ENCODE measurements at places on chromosomes 1 and 21.
A peak's percentile ranks its signal among the peaks of the same experiment; 100 is the strongest.

- peak; percentile 15 for DNase-seq
These were observed 77.8 kb downstream of the BACH1 start for GRCh38 chr21:29376556-29376955.

DNA sequence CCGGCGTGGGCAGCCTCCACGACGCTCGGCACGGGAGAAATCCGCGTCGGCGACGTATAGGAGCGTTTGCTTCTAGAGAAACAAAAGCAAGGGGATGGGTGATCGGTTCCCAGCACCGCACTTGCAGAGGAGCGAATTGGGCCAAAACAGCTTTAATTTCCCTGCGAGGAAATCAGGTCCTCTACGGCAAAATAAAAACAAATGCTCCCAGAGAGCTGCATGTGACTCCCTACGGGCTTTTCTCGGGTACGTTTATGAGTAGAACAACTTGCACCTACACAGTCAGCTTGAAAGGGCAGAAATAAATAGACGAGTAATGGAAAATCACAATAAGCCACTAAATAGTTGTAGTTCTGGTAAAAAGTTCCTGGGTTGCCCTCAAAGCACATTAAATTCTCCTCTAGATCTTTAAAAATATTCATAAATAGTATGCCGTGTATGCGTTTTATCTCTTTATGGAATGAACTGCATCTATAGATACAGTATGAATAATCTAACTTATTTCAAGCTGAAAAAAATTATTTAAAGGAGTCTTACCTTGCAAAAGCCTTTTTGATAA is 1.2 kb downstream of the NHLH2 start:
- no peak for DNase-seq

- DNase-seq, result no peak
These were observed 105.0 kb upstream of the SAMD11 start for GRCh38 chr1:818618-819291.

DNA sequence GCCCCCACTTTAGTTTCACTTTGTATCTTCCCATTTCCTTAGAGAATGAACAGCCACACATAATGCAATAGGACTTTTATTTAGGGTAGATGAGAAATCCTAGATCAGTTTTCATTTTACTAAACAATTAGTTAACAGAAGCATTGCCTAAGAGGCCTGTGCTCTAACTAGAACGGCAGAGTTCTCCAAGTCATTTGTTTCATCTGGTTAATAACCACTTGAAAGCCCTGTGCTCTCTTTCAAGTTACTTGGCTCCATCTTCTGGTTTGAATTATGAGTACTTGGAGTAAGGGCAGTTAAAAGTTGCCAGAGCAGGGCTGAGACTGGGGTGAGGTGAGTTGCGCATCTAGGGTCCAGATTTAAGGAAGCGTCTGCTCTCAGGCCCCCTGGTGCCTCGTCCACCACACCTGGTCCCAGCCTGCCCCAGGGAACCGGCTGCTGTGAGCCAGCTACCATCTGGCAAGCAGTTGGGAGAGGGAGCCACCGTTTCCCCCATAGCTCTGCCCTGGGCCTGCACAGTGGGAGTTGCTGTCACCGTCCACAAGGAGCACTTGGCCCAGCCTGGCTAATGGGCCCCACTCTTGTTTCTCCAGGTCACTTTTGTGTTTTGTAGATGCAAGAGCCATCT is 18.1 kb upstream of the SLC44A3 start:
- peak; percentile 62 for DNase-seq

GRCh38 chr1:47465605-47466004 is 27.8 kb downstream of the FOXD2 start:
- DNase-seq, result no peak

GRCh38 chr1:11761988-11762406 is at the start of gene C1orf167:
Gene C1orf167 (plus strand): TSS chr1:11762193. CDS start chr1:11764401, 2,208 bp downstream.
- DNase-seq, result no peak

DNA sequence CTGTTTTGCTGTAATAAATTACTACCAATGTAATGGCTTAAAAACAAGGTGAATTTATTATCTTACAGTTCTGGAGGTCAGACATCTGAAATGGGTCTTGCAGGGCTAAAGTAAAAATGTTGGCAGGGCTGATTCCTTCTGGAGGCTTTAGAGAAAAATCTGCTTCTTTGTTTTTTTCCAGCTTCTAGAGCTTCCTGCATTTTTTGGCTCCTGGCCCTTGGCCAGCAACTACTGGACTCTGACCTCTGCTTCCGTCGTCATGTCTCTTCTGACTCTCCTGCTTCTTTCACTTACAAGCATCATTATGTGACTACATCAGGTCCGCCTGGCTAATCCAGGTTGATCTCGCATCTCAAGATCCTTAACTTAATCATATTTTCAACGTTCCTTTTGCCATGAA is 350.9 kb downstream of the S1PR1 start:
- peak; percentile 59 for DNase-seq

- no peak for DNase-seq
These were observed 82.4 kb upstream of the MAGI3 start for GRCh38 chr1:113307771-113308445.

DNA sequence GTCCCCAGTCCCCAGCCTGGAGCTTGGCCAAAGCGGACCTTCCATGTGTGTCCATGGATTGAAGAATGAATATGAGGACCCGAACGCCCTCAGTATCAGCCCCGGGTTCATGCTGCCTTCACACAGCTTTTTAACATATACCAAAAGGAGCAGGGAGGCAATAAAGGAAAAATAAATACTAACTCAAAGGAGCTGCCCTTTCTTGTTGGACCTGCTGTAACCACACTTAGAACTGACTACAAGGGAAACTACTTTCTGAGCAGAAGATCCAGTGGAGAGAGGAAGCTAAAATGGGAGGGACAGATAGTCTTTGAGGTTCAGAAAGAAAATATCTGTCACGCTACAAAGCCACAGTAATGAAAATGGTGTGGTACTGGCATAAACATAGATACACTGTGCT is 48.6 kb downstream of the CNN3 start:
- no peak for DNase-seq

- DNase-seq, result peak; percentile 74
These were observed 4.1 kb upstream of the TFAP2E start for GRCh38 chr1:35568975-35569395.

DNA sequence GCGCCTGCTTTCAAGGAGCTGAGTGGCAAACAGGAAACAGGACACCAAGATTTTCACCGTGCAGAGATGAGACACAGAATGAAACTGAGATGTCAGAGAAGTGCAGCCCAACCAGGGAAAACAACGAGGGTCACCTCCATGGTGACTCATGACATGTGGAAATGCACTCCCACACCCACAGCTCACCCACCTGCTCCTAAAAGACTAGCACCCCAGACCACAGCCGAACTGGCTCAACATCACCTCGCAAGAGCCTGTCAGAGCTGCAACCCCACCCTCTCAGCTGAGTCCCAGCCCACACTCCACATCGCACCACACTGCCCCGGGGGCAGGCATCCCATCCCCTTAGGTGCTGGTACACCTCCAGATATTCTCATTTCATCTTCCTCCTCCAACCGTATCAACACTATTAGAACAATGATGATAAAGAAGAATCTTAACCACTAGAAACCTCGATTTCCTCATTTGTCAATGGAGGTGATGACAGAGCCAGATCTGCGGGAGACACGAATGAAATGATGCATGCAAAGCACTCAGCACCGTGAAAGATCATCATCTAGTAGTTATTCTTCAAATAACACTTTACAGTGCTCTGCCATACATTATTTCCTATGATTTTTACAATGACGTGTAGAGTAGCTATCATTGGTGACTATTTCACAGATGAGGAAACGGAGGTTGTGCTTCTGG is 103.2 kb downstream of the DMRTB1 start:
- no peak for DNase-seq

- no peak for DNase-seq
These were observed 45.6 kb downstream of the ENAH start for GRCh38 chr1:225607355-225607754.

- no peak for DNase-seq
These were observed 9.6 kb downstream of the CAMK2N1 start for GRCh38 chr1:20476265-20477038.

DNA sequence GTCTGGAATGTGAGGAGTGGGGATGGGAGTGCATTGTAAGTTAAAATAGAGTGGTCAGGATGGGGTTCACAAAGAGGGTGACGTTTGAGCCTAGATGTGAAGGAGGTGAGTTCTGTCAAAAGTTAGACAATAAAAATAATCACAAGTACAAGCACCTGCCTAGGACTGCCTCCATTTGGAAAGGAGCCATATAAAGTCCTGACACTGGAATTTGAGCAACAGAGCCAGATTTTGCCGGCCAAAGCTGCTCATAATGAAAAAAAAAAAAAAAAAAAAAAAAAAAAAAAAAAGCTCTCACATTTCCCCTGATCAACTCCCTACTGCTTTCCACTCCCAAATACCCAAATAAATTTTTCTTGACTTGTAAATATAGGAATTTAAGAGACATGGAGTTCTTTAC is 4.1 kb downstream of the PALMD start:
- no peak for DNase-seq

- DNase-seq, result no peak
These were observed 104.6 kb downstream of the PLXNA2 start for GRCh38 chr1:208139434-208140045.

GRCh38 chr1:17198476-17199258 is 6.3 kb upstream of the PADI1 start:
- no peak for DNase-seq

GRCh38 chr1:203128716-203129500 is 1.4 kb downstream of the ADORA1 start:
- DNase-seq, result no peak

GRCh38 chr1:172071746-172072145 is 230.4 kb downstream of the DNM3 start:
- DNase-seq, result no peak

- no peak for DNase-seq
These were observed 15.1 kb upstream of the PDE9A start for GRCh38 chr21:42638266-42638863.

DNA sequence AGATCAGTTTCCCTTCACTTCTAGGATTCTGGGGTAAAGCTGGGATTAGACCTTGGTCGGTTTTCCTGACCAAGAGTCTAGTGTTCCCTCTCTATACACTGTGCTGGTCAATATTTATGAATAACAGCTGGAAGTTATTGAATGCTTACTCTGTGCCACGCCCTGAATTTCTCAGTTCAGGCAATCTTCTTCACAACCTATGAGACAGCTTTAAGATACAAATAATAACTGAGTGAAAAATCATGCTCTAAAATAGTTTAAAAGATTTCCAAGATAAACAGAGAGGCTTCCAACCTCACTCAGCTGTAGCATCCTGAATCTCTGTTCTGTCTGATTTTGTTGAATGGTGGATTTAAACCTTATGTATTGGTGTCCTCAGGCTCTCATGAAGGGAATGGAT is 72.2 kb downstream of the GNG12 start:
- no peak for DNase-seq

- DNase-seq, result no peak
These were observed 248.7 kb downstream of the TTLL7 start for GRCh38 chr1:83750201-83750600.

- no peak for DNase-seq
These were observed 11.3 kb downstream of the CRABP2 start for GRCh38 chr1:156693848-156694689.

- peak; percentile 47 for DNase-seq
These were observed 470.2 kb downstream of the CAMTA1 start for GRCh38 chr1:7255303-7256058.

GRCh38 chr1:192802406-192802805 is 6.4 kb upstream of the RGS2 start:
- DNase-seq, result no peak

DNA sequence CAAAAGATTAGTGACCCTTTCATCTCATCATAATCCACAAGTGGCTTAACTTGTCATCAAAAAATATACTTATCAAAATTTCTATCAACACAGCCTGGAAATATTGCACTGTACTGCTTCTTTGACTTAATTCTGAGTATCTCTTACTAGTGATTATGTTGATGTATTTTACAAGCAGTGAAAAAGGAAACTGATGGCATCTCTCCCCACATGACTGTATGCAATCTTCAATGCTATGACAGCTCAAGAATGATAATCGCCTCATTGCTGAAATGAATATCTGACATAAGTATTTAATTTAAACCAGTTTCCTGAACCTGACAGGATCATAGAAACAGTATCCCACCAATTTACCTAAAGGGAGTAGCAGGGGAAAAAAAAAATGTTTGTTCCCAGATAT is 79.5 kb downstream of the DPYD start:
- DNase-seq, result no peak

DNA sequence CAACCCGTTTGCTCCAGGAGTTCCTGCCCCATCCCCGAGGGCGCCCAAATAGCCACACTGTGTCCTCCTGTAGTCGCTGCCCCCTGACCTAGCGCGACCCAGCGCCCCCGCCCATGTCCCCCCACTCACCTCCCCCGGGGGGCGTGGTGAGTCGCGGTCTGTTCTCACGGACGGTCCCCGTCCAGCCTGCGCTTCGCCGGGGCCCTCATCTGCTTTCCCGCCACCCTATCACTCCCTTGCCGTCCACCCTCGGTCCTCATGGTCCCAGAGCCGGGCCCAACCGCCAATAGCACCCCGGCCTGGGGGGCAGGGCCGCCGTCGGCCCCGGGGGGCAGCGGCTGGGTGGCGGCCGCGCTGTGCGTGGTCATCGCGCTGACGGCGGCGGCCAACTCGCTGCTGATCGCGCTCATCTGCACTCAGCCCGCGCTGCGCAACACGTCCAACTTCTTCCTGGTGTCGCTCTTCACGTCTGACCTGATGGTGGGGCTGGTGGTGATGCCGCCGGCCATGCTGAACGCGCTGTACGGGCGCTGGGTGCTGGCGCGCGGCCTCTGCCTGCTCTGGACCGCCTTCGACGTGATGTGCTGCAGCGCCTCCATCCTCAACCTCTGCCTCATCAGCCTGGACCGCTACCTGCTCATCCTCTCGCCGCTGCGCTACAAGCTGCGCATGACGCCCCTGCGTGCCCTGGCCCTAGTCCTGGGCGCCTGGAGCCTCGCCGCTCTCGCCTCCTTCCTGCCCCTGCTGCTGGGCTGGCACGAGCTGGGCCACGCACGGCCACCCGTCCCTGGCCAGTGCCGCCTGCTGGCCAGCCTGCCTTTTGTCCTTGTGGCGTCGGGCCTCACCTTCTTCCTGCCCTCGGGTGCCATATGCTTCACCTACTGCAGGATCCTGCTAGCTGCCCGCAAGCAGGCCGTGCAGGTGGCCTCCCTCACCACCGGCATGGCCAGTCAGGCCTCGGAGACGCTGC is 1.1 kb downstream of the HTR6 start:
- DNase-seq, result no peak

GRCh38 chr1:156927215-156928042 is 7.0 kb downstream of the LRRC71 start:
- DNase-seq, result peak; percentile 67

DNA sequence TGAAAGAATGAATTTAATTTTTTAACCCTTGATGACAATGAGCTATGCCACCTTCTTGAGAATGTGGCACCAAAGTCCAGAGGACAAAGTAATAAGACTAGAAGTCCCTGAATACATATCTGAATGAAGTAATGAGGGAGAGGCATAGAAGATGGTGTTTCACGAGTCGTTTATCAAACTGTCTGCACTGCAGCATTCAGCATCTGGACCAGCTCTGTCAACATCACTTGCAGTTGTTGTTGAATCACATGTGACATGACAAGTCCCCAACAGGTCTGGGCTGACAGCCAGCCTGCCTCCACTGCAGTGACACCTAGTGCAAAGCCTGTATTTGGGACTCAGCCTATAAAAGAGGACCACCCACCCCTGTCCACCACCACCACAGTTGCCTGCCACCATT is 17.3 kb upstream of the GALNT2 start:
- DNase-seq, result no peak

Measured in brain microvascular endothelial cell (primary cell).